Left hindlimb (tissue), 1 donor: ENCODE measurements at places on chromosomes 5 and 9.

- no peak for DNase-seq
Measured at GRCh38 chr5:38739011-38739704, 106.7 kb upstream of the OSMR start.

DNA sequence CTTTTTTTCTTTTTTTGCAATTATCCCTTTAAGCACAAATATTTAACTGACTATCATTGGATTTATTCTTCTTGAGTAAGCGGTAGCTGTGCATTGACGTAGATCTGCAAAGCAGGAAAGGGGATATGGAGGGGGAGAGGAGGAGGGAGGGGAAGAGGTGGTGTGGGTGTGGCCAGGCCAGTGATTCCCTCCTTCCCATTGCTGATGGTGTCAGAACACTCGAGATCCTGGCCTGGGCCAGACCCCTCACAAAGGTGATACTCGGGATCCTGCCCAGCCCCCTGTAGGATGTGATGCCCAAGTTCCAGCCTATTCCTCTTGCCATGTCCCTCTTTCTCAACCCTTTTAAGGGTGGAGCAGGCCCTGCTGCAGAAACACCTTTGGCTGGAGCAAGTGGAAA is 9.9 kb downstream of the SLC36A3 start:
- DNase-seq = no peak

DNA sequence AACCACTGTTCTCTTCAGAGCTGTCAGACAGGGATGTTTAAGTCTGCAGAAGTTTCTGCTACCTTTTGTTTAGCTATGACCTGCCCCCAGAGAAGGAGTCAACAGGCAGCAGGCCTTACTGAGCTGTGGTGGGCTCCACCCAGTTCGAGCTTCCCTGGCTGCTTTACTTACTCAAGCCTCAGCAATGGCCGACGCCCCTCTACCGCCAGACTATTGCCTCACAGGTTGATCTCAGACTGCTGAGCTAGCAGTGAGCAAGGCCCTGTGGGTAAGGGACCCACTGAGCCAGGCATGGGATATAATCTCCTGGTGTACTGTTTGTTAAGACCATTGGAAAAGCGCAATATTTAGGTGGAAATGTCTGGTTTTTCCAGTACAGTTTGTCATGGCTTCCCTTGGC is 229.6 kb downstream of the TMEM167A start:
- DNase-seq = no peak

- DNase-seq = no peak
Measured at GRCh38 chr5:78716206-78716605, 67.6 kb upstream of the LHFPL2 start.

GRCh38 chr9:75754080-75754479 is 136.4 kb upstream of the PCSK5 start:
- DNase-seq = no peak

DNA sequence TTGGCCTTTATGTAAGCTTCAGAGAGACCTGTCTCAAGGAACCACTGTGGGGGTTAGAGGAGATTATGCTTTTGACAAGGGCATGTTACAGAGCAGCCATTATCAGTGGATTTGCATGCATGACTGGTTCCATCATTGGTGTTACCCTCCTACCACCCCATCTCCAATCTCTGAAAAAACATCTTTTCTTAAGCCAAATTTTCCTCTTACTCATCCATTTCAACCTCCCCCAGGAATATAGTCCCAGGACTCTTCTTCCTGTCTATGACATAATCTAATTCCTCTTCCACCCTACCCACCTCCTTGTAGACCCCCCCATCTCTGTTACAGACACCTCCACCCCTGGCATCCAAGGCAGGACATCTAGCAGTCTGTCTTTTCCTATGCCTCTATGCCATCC is 33.1 kb upstream of the ADRB2 start:
- DNase-seq = no peak

DNA sequence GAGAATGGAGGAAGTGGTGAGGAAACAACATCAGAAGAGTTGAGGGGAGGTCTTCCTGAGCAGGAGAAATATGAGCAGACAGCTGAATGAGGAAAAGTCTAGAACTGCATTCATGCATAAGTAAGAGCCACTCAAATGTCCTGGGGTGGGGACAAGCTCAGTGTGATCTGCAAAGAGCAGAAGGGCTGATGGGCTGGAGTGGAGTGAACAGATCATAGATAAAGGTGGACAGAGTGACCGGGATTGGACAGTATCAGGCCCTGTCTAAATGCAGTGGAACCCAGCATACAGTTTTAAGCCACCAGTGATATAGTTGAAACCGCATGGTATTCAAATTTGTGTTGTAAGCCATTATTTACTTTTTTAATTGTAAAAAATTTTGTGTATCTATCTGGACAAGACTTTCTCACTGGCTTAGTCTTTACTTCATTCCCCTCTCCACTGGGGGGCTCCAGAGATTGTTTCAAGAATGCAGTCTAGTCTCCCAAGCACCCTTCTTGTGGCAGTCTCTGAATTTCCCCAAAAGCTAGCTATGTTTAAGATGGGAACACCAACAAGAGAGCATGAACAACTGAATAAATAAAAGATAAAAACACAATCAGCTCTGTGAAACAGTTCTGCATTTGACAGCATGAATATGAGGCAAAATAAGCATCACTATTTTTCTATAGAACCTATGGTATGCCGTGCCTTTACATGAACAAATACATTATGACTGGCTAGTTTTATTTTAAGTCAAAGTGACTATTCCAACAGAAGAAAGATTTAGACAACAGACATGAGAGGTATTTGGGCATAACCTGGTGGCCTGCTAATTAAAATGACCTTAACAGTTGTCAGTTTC is 10.7 kb upstream of the STK32A start:
- peak; percentile 38 for DNase-seq

DNA sequence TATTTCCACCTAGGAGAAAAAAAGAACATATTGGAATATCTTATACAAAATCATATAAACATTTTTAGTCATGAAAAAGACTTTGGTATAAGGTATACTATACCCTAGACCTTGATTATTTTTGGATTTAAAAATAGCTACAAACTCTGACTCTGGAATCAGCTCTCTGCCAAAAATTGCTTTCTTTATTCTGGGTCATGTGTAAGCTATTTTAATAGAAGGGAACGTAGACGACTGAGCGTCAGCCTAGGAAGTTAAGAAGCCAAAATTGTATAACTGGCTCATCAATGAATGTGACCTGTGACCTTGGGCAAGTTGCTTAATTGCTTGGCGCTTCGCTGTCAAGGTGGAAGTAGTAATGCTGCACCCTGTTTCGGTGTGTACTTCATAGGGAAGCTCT is 157.1 kb downstream of the PARP8 start:
- no peak for DNase-seq

DNA sequence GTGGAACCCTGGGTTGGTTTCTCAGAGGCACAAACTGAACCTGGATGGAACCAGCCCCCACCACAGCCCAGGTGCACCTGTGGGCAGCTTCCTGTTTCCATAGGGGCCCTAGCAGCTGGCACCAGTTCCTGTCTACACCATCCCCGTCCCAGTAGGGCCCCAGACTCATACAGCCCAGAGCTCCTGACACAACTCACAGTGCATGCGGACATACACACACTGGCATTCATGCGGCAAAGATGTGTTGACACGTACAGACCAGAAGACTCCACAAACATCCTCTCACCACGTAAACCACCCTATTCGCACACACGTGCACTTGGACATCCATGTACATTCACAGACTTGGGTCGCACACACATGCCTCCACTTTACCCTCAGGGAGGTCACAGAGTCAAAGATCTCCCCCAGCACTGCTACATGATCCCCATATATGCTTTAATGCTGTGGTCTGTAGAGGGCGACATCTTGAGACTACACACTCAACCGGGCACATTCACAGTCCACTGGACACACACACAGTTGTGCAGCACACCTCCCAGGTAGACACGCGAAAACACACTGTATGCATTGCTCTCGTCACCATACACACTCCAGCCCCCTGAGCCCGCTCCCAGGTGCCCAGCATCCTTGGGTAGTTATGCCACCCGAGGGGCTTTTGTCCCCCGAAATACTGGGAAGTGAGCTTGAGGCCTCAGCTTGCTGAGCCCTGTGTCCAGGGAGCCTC is 22.4 kb downstream of the CXXC5 start:
- DNase-seq = no peak

DNA sequence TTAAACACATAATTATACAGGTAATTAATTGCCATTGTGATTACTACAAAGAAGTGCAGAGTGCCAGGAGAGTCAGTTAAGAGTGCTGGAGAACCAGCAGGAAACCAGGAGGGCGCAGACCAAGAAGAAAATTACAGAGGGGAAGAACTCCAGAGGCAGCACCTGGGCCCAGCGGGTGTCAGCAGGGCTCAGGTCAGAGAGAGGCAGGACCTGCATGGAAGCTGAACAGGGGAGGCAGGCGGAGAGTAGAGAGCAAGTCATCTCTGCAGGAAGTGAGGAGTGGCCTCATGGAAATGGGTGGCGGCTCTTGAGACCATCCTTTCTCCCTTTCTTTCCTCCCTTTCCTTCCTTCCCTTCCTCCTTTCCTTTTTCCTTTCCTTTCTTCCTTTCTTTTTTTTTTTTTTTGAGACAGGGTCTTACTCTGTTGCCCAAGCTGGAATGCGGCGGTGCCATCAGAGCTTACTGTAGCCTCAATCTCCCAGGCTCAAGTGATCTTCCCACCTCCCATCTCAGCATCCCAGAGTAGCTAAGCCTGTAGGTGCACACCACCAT is 4.0 kb upstream of the ZBTB34 start:
- DNase-seq = no peak

DNA sequence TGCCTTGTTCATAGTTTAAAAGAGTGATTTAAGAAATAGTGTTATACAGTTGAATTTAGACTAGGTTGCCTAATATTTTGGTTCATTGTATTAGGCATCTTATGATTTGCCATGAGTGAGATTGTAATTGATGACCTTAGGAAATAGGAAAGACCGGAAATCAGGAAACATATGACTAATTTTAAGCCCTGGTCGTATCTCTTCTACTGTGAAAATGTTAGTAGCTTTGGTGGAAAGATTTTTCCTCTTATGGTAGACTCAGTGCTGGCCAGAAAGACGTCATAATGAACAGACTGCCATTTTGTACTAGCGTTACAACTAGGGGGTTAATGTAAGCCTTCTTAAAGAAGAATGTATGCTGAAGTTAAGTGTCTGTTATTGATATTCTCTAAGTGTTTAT is 21.7 kb downstream of the SMARCA2 start:
- DNase-seq = no peak

DNA sequence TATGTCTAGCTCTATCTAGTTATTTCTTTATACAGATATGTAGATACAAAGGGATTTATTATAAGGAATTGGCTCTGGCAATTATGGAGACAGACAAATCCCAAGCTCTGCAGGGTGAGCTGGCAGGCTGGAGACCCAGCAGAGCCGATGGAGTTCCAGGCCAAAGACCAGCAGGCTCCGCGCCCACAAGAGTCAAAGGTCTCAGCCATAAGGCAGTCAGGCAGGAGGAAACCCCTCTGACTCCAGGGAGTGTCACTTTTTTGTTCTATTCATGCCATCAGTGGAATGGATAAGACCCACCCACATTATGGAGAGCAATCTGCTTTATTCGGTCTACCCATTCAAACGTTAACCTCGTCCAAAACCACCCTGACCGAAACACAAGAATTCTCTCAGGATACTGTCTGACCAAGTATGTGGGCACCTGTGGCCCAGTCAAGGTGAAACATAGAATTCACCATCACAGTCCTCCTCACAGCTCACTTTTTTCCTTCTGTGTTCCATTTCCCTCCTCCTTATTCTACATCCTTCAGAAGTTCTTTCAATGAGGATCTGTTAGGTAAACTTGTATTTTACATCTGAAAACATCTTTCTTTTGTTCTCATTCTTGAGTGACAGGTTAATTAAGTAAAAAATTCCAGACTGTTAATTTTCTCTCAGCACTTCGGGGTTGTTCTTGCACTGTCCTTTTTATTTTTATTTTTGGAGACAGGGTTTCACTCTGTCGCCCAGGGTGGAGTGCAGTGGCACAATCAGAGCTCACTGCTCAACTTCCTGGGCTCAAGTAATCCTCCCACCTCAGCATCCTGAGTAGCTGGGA is 21.2 kb downstream of the RNF130 start:
- DNase-seq = no peak

GRCh38 chr5:180704362-180704761 is 35.5 kb downstream of the OR2Y1 start:
- DNase-seq = no peak

DNA sequence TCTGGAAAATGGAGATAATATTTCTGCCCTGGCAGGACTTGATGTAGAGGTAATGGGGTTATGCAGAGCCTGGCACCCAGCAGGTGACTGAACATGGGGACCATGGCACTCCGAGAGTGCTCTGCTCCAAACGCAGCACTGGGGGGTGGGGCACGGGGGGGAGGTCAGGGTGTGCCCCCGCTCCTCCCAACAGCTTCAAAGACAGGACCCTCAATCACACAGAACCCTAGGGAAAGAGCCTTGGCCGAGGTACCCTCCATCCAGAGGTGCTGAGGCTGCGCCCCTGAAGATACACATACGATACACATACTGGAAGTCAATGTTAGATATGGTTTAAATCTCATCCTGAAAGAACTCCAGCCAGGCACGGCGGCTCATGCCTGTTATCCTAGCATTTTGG is 26.6 kb upstream of the CEP72 start:
- no peak for DNase-seq

GRCh38 chr5:144886668-144887067 is 716.0 kb downstream of the KCTD16 start:
- DNase-seq = no peak

DNA sequence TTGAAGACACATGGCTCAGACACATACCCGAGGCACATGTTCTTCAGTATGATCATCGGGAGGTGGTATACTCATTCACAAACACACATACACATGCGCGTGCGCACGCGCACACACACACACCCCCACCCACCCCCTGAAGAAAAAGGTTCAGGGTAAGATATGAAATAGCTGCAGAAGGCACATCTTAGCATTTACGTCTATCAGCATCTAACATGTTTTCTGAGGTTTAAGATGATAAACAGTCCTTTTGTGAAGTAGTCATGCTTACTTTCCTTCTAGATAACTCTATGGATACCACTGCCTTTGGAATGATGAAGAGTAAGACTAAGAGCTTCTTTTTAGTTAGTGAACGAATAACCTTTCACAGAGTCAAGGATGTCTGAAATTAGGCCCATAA is 105.1 kb upstream of the GNA14 start:
- no peak for DNase-seq

DNA sequence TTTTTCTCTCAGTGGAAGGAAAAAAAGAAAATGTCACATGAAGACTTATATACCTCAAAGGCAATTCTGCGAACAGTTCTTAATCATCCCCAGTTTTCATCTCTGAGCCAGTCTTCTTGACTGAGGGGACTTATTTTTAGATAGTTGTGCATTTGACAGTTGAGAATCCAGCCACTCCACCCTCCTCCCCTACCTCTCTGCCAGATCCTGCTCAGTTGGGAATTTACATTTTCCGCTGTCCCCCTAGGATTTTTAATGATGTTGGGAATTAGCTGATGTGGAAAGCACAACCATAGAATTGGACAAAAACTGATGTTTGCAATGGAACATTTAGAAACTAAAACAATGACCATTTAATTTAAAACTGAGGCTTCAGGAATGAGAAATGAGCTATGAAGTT is 194.3 kb upstream of the PIK3R1 start:
- no peak for DNase-seq

GRCh38 chr5:128591598-128592455 is 53.8 kb upstream of the FBN2 start:
- DNase-seq = no peak
